ENCODE measurements at places on chromosomes 4 and X.

- no peak for DNase-seq
These were observed 84.5 kb downstream of the AFF1 start for GRCh38 chr4:87019246-87019791.

DNA sequence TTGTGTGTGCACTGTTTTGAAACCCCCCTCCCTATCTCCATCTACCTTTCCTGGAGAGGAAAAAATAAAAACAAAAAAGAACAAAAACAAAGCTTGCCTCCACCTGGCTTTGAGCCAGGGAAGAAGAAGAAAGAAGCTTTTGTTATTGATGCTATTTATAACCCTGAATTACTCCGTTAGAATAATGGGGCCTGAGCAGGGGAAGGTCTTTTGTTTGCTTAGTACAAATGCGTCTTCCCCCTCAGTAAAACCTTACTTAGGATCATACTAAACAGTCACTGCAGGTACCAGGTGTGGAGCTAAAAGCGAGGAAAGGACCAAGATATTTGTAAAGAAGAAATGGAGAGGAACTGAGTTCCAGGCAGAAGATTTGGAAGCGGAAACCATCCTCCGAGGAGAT is 352.1 kb downstream of the KCNIP4 start:
- DNase-seq, result no peak

GRCh38 chr4:27082776-27083175 is 222.1 kb downstream of the STIM2 start:
- DNase-seq, result peak; percentile 23

GRCh38 chr4:23837371-23837770 is 52.5 kb downstream of the PPARGC1A start:
- no peak for DNase-seq

DNA sequence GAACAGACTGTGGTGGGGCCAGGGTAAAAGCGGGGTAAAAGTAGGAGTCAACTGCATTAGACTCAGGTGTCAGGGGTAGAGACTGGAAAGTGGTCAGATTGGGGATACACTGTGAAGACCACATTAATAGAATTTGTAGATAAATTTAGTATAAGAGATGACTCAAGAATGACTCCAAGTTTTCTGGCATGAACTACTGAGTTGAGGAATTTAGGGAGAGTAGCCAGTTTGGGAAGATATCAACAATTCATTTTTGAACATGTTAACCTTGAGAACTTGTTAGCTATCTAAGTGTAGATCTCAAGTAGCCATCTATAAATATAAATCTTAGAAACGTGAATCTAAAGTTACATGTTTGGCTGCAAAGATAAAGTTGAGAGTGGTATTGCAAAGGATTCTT is 206.9 kb upstream of the HCCS start:
- no peak for DNase-seq

DNA sequence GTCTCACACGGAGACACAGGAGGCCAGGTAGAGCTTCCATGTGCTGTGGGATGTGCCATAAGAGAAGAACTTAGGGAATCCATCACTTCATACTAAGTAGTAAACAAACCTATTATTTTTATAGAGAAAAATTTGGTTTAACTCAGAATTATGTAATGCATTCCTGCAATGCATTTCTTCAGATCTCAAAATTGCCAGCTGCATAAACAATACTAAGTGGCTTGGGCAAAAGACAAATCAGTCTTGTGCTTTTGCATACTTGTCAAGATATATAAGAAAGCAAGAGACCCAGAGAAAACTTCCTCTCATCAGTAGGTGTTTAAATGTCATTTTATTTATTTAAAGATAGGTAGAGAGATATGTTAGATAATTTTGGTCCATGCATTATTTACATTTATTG is 382.1 kb upstream of the CTSO start:
- DNase-seq, result no peak

DNA sequence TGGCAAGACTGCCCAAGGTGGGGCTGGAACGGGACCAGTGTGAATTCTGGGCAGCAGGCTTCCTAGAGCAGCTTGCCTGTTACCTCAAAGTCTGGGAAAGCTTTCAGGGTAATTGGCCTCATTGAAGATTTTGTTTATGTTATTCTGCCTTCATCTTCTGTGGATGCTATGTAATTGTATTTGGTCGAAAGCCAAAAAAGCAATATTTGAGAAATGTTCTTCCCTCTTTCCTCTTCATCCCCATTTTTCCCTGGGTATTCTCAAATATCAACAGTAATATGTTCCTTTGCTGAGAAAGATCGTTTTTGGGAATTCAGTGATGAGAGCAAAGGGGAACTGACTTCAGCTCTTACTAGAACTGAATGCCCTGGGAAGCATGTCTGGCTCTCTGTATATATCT is 12.9 kb downstream of the TMEM131L start:
- DNase-seq, result no peak

- DNase-seq, result peak; percentile 93
These were observed at the start of gene SPATA4 for GRCh38 chr4:176195184-176195978. Gene SPATA4 (minus strand): TSS chr4:176195585. CDS start chr4:176195562, 23 bp downstream.

GRCh38 chr4:187606581-187606980 is 389.0 kb upstream of the ZFP42 start:
- no peak for DNase-seq

- no peak for DNase-seq
These were observed 71.6 kb upstream of the SLC4A4 start for GRCh38 chr4:71267244-71267643.

DNA sequence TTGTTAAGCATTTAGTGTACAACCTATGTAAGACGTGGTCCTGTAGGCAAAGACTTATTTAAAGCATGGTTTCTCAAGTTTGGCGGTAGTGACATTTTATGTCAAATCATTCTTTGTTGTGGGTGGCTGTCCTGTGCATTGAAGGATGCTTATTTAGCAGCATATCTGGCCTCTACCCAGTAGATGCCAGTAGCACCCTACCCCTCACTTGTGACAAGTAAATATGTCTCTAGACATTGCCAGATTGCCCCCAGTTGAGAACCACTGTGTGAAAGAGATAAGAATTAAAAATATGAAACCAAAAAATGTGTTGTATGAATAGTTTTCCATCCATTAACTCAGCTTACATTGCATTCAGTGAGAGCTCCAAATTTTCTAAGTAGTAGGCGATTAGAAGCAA is 25.5 kb downstream of the MMAA start:
- DNase-seq, result no peak

DNA sequence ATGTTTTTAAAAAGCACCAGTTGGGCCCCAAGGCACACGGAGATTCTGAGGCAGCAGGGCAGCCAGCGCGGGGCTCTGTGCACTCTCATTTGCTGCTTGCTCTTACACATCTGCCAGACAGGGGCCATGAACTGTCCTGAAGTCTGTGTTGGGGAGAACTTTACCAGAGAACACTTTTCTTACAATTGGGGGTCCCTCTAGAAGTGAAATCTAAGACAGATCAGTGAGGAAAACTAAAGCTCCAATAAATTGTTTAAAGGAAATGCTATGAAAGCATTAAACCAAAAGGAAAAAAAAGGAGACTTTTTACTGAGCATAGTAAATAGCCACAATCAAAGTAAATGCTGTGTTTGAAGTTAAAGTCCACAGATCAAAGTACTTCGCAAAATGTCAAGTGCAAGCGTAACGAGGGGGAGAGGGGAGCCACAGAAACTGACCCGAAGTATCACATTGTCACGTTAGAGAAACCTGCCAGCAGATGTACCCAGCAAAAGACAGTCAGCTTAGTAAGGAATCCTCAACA is 37.8 kb downstream of the SORBS2 start:
- no peak for DNase-seq

DNA sequence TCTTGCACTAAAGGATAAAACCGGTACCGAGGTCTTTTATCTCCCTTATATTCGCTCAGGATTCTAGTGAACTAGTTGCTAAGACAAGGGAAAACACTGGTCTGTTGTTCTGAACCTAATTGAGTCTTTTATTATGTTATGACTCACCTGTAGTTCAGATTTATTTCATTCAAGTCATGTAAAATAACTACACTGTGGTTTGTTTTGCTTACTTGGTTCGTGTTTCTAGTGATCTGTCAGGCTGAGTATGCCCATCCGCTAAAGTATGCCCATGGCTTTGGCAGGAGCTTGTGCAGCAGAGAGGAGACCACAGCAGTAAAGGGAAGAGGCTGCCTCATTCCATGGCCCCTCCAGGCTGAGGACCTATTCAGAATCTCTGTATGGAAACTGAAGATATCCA is 126.1 kb downstream of the AFF1 start:
- DNase-seq, result no peak

DNA sequence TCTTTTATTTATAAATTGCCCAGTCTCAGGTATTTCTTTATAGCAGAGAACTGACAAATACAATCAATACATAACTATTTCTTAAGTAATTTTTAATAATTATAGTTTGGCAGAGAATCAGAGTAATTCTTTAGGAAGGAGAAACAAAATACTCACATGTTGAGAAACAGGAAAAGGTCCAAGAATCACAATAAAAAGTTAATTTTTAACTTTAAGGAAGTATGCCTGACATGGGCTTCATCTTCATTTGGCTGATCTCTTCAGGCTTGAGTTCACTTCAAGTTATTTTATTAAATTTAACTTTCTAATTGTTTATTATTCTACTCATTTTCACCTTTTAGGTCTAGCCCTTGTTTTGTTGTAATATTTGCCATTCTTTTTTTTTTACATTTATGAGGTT is 36.1 kb upstream of the RNF150 start:
- no peak for DNase-seq

- DNase-seq, result no peak
These were observed 98.8 kb upstream of the IQCM start for GRCh38 chr4:149914119-149915115.

DNA sequence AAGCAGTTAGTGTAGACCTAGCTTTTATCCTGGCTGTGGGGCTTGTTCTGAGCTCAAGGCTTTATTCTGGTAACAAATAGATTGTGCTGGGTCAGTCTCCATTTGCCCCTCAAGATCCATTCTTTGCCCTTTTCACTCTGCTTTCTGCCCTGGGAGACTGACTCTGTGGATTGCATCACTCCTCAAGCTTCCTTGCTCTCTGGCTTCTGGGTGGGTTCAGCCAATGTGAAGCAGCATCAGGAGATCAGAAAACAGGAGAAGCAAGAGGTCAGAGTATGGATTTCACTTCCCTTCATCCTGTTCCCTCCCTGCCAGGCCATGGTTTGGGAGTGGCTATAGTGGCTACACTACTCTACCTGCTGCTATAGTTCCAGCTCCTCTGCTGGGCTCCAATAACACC is 184.1 kb upstream of the NDP start:
- DNase-seq, result no peak

DNA sequence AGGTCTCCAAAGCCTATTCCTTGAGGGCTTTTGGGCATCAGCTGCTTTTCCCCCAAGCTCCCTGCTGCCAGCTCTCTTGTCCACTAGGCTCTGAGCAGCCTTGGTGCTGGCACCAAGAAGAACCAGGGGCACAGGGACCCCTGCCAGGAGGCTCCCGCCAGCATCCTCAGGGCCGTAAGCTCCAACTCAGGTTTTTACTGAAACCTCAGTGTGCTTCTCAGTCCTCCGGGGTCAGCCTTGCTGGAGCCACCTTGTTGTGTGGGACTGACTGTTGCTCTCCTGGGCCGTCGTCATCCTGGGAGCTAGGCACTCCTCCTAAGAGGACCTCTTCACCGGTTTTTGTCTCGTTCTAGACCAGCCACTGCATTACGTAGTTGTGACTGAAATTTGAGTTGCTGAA is 38.9 kb downstream of the NOP14 start:
- no peak for DNase-seq

GRCh38 chr4:5474756-5475155 is 233.6 kb downstream of the EVC2 start:
- no peak for DNase-seq

GRCh38 chr4:74330295-74330750 is 22.1 kb downstream of the EPGN start:
- DNase-seq, result no peak

DNA sequence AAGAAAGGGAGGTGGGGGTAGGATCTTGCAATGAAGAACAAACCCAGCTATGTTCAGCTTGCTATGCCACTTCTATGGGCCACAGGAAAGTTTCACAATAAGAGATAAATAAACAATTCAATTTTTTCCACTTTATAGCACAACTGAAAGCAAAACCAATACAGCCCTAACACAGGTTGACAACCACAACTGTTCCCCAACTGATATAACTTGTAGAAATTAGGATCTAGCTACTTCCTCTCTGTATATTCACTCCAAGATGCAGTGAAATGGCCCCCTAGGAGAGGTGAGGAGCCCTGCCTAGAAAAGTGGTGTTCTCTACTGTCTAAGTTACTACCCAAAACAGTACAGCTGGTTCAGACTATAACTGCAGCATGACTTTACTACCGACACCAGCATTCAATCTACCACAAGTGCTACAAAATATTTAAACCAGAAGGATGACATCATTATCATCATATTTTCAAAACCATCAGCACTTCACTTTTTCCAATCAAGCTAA is 77.0 kb downstream of the FBXW7 start:
- no peak for DNase-seq

- no peak for DNase-seq
These were observed 131.5 kb upstream of the RPL34 start for GRCh38 chr4:108488865-108489264.

GRCh38 chr4:155496294-155496626 is 119.5 kb upstream of the MAP9 start:
- DNase-seq, result no peak

- no peak for DNase-seq
These were observed 44.2 kb downstream of the RTL9 start for GRCh38 chrX:110402850-110403221.

DNA sequence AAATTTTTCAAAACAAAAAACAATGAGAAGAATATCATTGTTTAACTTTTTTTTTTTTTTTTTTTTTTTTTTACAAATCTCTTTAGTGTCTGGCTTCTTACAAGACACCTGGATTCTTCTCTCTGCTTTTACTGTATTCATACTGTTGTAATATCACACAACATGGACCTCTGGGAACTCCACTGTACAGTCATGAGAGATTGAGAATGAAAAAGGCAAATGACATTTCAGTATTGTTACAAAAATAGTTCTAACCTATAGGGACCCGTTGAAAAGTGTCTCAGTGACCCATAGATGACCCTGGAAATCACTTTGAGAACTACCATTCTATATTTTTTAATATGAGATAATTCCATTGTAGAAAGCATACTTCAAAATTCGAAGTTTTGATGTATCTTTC is 124.4 kb downstream of the SLIT2 start:
- DNase-seq, result no peak

GRCh38 chr4:169859366-169860216 is 101.8 kb upstream of the HPF1 start:
- no peak for DNase-seq

- no peak for DNase-seq
These were observed 252.6 kb downstream of the ANK2 start for GRCh38 chr4:113302051-113302450.

- DNase-seq, result no peak
These were observed 21.8 kb upstream of the JAKMIP1 start for GRCh38 chr4:6221851-6222760.

DNA sequence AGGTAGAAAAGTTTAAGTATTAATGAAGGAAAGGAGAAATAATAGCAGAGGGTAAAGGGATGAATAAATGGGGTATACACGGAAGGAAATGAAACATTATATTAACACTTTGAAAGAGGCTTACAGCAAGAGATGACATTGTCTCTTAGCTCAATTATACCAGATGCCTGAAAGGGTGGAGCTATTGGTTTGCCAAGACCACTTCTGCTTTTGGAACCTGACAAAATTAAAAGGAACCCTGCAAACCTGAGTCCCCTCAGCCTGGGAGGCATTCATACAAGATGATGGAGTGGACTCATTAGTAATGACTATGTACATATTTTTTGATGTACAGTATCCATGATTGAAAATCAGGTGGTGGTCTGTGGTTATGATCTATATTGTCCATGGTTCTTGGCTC is 45.1 kb upstream of the HPF1 start:
- DNase-seq, result no peak

Measured in ureter (tissue), 1 donor.